ENCODE measurements at places on chromosomes 3 and 15.

DNA sequence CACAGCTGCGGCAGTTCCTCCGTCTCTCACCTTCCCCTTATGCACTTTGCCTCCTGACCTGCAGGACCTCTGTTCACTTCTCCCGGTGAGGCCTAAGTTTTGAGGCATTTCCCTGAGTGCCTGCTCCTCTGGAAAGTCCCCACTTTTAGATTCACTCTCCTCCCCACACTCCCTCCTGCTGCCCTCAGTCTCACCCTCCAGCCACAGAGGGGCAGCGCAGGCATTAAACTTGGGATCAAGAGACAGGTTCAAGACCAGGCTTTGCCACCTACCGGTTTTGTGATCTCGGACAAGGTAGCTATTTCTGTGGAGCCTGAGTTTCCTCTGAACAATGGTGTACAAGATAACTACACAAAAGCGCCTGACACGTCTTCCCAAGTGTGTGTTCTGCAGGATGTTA, 19.4 kb downstream of the SLC6A11 start:
- no peak for DNase-seq

- peak; percentile 98 for DNase-seq
Observed at GRCh38 chr3:194265505-194265892, 85.6 kb downstream of the CPN2 start.

DNA sequence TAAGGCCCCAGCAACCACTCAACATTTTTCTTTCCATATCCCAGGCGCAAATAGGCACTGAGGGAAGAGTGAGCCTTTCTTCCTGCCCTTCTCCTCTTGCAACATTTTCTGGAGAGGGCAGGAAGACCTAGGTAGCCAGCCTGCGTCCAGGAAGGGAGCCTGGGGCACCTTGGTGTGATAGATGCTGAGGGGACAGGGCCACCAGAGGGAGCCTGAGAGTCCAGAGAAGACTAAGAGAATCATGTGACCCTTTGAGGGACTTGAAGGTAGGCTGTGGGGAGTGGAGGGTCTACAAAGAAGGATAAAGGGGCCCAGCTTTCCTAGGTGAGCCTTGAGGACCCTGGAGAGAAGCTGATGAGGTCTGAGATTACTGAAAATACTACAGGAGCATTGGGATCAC, 346.6 kb downstream of the CNTN6 start:
- DNase-seq = no peak

GRCh38 chr3:33729993-33730392, 11.9 kb upstream of the CLASP2 start:
- no peak for DNase-seq

- no peak for DNase-seq
Observed at GRCh38 chr3:69386556-69387385, 883 bp upstream of the FRMD4B start.

DNA sequence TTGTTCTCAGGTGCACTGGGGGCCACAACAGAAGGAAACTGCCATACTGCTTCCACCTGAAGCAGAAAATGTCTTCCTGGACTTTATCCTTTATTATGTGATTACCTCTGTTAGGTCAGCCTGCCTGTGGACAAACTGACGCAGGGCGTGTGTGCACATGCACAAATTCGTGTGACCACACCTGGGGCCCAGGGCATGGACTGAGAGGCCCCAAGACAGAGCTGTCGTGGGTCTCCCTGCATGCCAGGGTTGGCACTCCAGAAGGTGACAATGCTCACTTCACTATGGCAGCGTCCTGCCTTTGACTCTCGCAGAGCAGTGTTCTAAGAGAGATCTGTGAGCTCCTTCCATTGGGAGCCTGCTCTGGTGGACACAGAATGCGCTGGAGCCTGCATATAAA, 34.5 kb downstream of the CCDC12 start:
- DNase-seq = no peak

GRCh38 chr3:33949074-33949473, 150.6 kb downstream of the PDCD6IP start:
- no peak for DNase-seq

DNA sequence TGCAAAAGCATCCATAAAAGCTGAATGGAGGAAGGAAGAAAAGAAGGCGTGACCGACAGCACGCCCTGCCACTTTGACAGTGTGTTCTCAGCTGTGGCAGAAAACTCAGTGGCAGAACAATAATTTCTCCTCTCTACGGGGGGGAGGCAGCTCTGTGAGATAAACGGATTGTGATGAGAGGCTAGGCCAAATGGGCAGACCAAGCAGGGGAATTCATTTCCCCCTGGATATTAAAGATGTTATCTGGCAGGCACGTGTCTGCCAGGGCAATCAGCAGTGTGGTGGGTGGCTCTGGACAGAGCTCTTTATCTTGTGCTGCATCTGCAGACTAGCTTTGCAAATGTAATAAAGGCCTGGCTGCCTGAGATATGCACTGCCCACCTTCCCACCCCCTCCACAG, 1.9 kb upstream of the RMDN3 start:
- no peak for DNase-seq

GRCh38 chr3:79521221-79521848, 246.5 kb downstream of the ROBO1 start:
- peak; percentile 48 for DNase-seq

DNA sequence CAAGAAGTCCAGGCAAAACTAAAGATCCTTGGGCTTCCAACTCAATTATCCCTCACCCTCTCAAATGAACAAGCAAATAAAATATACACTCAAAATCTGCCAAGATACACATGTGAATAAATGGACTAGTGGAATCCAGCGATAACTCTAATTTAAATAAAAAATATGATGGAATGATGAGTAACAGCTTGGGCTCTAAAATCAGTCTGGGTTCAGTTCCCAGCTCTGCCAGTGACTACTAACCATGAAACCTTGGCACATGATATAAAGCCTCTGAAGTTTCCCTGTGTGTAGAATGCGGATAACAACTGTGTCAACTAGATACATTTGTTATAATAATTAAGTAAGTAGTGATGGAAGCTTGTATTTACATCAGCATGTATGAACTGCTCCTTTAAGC, 81.3 kb downstream of the CADPS start:
- DNase-seq = no peak

GRCh38 chr15:33113666-33114373, 80.7 kb downstream of the FMN1 start:
- DNase-seq = no peak

- no peak for DNase-seq
Observed at GRCh38 chr3:120025520-120025919, 68.7 kb downstream of the GSK3B start.

- no peak for DNase-seq
Observed at GRCh38 chr3:151452368-151452767, 8.5 kb downstream of the IGSF10 start.

DNA sequence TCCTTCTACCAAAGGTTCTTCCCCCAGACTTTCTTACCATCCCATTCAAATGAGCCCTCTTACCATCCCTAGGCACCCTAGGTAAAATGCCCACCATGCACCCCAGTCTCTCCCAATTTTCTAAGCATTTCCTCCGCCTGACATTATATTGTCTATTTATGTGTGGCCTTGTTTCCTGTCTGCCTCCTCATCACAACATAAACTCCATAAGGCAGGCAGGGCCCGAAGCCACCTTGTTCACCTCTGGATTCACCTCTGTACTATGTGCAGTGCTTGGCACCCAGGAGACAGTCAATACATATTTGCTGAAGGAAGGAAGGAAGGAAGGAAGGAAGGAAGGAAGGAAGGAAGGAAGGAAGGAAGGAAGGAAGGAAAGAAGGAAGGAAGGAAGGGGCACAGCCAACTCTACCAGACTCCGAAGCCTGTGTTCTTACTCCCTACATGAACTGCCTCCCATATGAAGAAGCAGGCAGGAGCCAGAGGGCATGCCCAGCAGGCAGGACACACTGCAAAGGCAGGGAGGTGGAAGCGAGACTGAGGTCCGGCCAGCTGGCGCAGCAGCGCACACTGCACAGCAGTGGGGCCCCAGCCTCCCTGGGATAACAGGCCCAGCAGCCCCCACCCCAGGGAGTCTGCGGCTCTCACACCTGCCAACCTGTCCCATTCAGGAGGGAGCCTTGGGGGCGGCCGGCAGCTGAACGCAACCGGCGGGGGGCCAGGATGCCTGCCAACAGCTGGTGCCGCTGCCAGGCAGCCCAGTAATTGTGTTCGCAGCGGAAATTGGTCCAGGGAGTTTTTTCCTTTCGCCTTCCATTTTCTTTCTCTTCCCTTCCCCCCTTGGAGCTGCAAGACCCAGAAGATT, 106.0 kb upstream of the LINGO1 start:
- peak; percentile 7 for DNase-seq

DNA sequence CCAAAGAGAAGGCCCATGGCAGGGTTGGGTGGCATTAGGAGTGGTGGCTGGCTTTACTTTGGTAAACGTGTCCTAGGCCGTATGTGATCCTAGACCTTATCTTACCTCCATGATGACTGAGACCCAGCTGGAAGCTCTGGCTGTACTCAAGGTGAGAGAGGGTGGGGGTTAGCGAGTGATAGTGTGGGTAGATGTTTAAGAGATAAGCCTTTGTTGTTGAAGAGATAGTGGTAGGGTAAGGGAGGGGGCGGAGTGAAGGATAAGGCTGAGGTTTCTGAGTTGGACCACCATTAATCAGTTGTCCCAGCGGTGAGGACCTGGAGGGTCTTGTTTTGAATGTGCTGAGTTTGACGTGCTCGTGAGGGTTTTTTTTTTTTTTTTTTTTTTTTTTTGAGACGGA, 61.5 kb upstream of the ULK4 start:
- no peak for DNase-seq

- DNase-seq = no peak
Observed at GRCh38 chr3:38549486-38549885, 53.3 kb downstream of the EXOG start.

DNA sequence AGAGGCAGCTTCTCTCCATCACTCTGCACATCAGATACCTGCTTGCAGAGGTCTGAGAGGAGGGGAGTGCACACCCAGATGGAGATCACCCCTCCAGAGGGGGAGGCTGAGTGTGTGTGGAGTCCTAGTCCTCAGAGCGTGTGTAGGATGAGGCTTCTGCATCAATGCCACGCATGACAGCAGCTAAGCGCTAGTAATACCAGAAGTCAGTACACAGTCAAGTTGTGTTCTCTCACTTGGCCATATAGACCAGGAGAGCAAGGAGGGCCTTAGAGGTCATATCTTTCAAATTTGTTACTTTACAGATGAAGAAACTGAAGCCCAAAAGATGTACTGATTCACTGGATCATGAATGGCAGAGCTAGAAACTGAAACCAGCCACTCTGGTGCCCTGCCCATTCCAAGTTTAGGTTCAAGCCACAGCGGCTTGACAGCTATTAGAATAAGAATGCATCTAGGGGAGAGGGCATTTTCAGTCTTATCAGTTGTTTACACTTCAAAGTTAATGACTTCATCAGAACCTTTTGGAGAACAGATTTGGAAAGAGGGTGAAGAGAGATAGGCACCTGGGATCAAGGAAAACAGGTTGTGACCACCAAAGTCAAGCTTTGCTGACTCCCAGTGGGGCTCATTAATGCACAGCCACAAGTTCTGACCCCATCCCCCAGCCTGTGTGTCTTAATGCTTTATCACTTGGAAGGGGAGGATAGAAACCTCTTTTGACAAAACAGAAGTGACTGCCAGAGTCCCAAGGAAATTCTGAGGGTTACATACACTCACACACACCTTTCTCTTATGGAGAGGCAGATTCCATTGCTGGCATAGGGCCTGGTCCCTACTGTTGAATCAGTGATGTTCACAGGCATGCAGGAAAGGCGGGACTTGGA, 310.3 kb downstream of the CHST2 start:
- DNase-seq = peak; percentile 24

- no peak for DNase-seq
Observed at GRCh38 chr3:38210141-38210757, 44.9 kb downstream of the OXSR1 start.

DNA sequence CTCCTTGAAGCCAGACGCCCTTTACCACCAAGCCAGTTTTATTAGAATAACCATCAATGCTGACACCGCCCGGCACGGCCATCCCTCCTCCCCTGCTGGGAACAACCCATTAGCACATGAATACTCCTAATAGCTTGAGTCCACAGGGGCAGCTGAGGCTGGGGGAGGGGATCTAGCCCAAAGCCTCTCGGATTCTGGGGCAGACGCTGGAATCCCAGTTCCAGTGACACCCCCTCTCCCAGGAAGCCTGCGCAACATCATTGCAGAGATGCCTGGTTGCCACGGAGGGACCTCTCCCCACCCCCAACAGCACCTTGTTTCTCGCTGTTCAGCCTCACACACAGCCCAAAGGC, 1.2 kb upstream of the LINGO1 start:
- DNase-seq = no peak

GRCh38 chr15:39581242-39581792, 438 bp downstream of the THBS1 start:
- no peak for DNase-seq

DNA sequence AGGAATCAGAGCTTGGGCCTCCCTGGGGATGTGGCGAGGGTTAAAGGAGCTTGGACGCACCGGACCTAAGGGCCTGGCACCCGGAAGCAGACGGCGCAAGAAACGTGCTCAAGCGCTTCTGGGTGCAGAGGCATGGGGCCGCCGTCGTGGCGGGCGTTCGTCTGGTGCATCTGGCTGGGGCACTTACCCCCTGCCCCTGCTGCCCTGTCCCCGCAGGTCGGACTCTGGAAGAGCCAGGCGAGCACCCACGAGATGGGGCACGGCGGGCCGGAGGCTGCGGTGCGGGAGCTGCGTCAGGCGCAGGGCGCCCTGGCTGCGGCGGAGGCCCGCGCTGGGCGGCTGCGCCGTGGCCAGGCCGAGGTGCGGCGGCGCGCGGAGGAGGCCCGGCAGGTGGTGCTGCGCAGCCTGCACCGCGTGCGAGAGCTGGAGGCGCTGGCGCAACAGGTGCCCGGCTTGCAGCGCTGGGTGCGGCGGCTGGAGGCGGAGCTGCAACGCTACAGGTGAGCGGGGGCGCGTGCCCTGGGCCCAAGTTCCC, 2.5 kb downstream of the EFCC1 start:
- no peak for DNase-seq

DNA sequence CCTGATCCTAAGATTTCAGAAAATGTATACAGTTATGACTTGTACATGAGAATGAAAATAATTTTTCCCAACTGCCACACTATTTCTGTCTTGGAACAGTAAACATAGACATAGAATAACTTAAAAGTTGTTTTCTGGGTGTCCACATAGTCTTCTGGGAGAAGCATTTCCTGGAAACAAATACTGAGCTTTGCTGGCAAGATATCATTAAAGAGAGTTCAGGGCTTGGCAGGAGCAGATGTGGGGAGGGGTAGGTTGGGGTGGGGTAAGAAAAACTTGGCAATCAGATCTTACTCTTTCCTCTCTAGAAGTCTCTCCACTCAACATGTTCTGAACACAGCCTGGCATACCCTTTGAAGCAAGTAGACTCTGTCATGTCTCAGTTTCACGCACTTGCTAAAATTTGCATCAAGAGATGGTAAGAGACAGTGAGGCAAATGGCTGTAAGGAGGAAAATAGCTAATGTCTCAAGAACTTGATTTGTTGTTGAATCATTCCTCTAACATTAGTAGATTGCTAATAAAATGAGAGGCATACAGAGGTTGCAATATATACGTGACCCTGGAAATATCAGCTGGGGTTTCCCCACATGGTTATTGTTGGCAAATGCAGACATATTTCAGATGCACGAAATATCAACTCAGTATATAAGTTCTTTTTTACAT, 27.3 kb upstream of the ABI3BP start:
- DNase-seq = no peak

DNA sequence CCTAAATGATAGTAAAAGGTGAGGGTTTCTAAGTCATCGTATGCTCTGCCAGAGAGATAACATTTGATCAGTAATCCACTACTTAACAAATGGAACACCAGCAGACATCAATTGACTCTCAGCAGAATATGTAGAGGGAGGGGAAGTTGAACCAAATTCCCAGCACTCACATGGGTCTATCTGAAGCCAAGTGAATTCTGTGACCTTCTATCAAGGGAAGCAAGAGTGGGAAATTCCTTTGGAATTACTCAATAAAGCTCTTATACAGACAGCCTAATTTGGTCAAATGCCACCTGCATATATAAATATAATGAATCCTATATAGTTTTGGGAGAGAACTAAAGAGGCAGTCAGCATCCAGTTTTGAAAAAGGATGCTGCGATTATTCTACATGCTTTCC, 15.8 kb upstream of the KCNMB2 start:
- DNase-seq = no peak

All from myocyte (in vitro differentiated cells).